CD14-positive monocyte (primary cell): ENCODE measurements at places on chromosomes 6 and 20. TPM values are rescaled to one million over a fixed set of nuclear protein-coding genes. Genes with fewer than 3 reads are reported as not detected.

The MATN4 gene
- not detected for polyA plus RNA-seq

The MYT1 gene
- polyA plus RNA-seq: not detected

- DNase-seq: no peak
Observed at GRCh38 chr20:22098511-22098910, 393.0 kb downstream of the PAX1 start.

- DNase-seq: no peak
Observed at GRCh38 chr6:161639772-161640171, 365.9 kb upstream of the AGPAT4 start.

The FLRT3 gene
- polyA plus RNA-seq: not detected in 2 replicates

DNA sequence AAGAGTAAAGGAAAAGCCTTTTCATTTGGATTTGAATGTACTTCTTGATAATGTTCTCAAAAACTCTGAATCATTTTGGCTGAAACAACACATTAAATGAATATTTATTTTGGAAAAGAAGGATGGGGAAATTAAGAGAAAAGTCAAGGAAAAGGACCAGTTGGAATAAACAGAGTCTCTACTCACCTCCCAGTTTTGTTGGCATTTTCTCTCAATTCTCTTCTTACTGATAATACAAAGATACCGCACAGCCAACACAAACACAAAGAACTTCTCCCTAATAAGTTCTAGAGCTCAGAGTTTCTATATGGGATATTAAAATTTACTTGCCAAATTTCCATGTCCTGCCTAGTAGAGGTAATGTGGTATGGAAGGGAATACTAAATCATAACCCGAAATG lies 13.1 kb downstream of the EPM2A start:
- no peak for DNase-seq

The ZC2HC1B gene
- polyA plus RNA-seq: 0.09 TPM in 1 of 2 replicates, not detected in the other

The SYCP2L gene
- not detected for polyA plus RNA-seq

DNA sequence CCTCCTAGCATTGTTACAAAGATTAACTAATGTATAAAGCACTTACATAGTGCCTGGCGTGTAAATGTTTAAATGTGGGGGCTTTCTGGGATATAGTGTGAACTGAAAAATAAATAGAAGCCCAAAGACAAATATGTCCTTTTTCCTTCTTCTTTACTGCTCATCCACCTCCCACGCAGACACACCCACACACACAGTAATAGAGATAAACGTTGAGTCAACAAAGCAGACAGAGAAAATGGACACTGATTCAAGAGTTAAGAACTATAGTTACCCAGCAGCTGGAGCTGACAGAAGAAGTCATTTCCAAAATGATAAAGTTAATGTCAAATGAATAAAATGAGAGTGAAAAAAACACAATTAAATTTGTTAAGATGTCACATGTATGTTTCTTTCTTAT lies 68.3 kb downstream of the FHL5 start:
- DNase-seq: no peak

DNA sequence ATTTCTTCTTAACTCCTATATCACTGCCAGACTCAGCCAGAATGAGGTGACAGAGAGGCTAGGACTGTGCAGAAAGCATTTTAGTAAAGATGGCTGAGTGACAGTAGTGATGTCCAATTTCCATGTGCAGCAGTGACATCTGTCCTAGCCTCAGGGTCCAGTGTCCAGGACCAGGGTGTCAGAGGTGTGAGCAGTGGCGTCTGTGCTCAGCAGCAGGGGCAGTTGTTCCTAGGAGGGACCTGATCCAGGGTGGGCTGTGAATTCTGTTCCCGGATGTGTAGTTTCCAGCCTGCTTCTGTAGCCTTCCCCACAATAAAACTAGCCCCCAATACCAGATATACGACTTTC lies 6.0 kb downstream of the HLA-B start:
- DNase-seq: no peak
